ENCODE measurements at places on chromosomes 13 and 19.

DNA sequence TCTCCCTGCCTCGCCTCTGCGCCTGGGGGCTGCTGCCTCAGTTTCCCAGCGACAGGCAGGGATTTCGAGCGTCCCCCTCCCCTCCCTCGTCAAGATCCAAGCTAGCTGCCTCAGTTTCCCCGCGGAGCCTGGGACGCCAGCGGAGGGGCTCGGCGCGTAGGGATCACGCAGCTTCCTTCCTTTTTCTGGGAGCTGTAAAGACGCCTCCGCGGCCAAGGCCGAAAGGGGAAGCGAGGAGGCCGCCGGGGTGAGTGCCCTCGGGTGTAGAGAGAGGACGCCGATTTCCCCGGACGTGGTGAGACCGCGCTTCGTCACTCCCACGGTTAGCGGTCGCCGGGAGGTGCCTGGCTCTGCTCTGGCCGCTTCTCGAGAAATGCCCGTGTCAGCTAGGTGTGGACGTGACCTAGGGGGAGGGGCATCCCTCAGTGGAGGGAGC is 722 bp upstream of the ICAM1 start:
- DNase-seq: no peak

GRCh38 chr19:18307271-18307681 is 15.6 kb downstream of the LSM4 start:
- no peak for DNase-seq

DNA sequence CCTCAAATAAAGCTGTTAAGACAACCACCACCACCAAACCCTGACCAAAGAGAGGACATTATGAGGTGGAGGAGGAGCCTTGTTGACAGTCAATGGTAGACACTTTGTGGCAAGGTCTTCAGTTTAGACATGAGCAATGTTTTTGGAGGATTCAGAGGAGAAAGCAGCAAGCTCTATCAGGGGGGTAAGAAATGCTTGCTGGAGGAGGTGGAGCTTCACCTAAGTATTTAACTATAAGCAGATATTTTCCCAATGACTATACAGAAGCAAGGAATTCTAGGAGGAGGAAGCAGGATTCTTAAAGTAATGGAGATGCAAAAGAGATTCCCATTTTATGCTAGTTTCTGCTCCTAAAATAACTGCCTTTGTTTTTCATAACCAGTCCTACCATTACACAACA is 74.2 kb downstream of the TRPC4 start:
- no peak for DNase-seq

GRCh38 chr19:9166846-9167245 is 11.9 kb upstream of the OR7D2 start:
- no peak for DNase-seq

DNA sequence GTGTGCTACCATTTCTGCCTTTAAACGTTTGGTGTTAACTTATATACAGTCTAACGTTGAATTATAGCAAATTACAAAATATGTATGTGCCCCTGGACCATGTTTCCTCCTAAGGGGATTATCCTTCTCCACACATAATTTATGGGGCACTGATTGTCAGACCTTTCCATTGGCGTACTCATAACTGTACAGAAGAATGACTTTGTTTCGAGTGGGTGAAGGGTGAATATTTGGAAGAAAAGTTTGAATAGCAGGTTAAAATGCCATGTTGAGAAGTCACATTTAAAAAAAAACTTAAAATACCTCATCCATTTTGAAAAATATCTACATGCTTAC is 58.8 kb downstream of the SLC10A2 start:
- no peak for DNase-seq

DNA sequence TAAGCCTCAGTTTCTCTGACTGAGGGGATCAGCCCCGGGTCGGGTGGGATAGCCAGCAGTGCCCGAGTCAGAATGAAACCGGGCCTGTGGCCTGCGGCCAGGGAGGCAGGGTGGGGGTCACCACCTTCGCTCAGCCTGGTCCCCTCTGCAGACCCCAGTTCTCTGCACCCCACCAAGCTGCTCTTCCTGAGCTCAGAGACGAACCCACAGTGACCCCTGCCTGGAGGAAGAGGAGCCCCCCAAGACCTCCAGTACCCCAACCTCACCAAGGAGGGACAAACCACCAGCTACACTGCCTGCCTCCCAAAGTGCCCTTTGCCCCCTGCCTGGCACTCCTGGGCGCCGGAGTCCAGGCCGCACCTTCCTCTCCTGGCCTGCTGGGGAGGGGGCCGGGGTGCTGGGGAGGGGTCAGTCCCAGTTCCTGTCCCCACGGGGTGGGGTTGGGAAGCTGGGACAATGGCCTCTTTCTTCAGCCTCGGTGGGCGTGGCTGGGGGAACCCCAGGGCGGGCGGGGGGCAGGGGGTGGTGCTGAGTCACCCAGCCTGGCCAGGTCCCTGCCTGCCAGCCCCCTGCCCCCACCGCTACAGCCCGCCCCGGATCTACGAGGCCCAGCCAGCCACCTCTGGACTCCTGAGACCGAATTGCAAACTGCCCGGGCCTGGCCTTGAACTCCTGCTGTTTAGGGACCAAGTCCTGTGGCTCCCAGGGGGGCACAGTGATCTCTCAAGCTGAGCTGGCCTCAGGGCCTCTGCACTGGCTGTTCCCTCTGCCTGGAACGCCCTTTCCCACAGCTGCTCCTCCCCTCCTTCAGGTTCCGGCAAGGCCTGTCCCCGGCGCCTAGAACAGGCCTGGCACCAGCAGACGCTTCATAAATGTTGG is 14.3 kb downstream of the ZBTB7A start:
- no peak for DNase-seq

- no peak for DNase-seq
These were observed 15.4 kb downstream of the FGF14 start for GRCh38 chr13:102386461-102386860.

DNA sequence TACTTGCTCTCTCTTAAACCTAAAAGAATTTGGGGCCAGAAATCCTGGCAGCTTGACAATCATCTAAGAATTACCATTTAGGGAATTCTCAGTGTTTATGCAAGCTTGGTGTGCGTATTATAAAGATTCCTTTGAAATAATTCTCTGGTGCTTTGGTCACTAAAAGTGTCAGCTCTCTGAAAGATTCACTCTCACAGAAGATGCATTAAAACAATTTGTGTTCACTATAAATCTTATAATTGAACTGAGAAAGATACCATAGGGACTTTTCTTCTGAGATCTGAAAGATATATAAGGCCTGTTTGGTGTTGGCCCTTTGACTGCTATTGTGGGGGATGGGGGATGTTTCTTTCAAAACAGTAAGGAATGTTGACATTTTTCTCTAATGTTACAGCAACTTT is 27.3 kb downstream of the EPSTI1 start:
- no peak for DNase-seq

DNA sequence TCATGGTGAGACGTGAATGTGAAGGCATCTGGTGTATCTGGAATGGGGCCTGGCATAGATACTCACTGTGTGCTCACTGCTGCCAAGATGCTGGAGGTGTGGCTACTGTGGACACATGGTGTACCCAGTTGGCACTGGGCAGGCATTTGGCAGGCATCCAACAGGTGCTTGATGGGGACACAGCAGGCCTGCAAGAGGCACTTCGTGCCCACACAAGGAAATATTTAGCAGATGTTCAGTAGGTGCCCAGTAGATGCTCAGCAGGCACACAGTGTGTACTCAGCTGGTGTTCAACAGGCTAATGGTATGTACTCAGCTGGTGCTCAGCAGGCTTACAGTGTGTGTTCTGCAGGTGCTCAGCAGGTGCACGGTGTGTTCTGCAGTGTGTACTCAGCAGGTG is 14.2 kb downstream of the CRTC1 start:
- no peak for DNase-seq

GRCh38 chr13:39783051-39783450 is 127.6 kb downstream of the COG6 start:
- DNase-seq: no peak

GRCh38 chr19:35260694-35261304 is 8.0 kb upstream of the USF2 start:
- DNase-seq: no peak

DNA sequence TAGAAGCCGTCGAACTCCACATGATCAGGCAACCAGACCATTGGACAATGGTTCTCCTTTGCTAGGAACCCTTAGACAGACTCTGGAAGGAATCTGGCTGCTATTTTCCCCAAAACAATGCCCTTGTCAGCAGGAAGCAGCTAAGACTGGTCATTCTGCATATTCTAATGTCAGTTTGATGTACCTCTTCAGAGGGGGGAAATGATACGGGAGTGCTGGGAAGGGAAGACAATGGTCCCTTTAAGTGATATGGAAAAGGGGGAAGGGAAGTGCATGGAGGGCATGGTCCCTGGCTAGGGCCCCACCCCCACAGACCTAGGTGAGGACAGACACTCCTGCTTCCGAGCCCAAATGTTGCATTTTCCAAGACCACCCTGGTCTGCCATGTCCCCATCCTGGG is 389.0 kb upstream of the SLITRK6 start:
- no peak for DNase-seq

DNA sequence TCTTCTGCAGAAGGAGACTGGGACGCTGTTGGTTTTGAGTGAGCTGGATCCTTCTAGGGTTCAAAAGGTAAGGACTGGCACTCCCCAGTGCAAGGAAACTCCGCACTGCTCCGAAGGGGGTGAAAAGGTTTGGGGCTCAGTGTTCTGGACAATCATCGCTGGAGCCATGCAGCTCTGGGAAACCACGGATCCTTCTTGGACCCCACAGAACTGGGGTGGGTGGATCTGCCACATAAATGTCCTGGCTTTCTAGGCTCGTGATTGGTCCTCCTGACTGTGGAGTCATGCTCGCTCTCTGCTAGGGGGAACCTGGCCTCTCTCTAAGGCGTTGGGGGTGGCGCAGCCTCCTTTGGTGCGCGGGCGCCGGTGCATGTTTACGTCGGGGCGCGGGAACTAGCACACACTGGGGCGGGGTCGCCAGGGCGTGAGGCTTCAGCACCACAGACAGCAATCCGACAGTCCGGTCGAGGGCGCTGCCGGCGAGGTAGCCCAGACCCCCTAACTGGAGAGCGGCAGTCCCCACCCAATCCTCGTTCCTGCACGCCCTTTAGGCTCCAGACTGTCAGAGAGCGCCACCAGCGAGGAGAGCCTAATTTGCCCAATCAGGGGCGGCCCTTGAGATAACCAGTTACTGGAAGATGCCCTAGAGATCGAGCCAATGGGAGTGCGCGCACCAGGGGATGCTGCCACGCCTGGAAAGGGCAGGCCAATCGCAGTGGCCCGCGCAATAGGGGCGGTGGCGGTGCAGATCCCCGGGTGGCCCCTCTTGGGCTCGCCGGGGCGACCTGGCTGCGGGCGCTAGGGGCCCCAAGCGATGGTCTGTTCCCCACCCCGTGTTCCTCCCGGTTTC is 913 bp upstream of the ELAVL3 start:
- no peak for DNase-seq

All from activated naive CD4-positive, alpha-beta T cell (primary cell).